NCI-H1092 (cell line): ENCODE measurements at places on chromosomes 16 and 17.

GRCh38 chr17:77489893-77490255, 349.1 kb downstream of the SEC14L1 start:
- no peak for DNase-seq

- no peak for DNase-seq
These were observed 66.9 kb downstream of the CYTH1 start for GRCh38 chr17:78715000-78715771.

GRCh38 chr16:30768583-30769181, 6.6 kb downstream of the RNF40 start:
- no peak for DNase-seq

GRCh38 chr17:16980813-16981731, 9.2 kb upstream of the TNFRSF13B start:
- DNase-seq, result no peak

DNA sequence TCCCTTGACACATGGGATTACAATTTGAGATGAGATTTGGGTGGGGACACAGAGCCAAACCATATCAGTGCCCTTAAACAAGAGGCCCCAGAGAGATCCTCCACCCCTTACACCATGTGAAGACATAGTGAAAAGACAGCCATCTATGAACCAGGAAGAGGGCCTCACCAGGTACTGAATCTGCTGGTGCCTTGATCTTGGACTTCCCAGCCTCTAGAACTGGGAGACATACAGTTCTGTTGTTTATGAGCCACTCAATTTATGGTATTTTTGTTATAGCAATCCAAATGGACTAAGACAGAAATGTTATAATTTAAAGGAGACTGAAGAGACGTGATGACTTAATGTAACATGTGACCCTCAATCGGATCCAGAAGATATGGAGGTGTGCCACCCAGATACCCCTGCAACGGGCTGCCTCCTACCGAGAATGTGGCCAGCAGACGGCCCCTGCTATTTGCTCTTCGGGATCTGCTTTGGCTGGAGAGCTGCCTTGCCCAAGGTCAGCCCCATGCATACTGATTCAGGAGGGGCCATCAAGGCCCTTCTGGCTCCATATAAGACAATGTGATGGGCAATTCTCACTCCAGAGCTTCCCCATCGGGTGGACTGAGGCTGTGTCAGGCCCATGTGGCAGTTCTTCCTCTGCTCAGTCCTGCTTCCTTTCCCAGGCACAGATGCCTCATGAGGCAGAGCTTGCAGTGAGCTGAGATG, 80.6 kb downstream of the NETO2 start:
- DNase-seq, result no peak

- no peak for DNase-seq
These were observed 262.4 kb upstream of the PSMD7 start for GRCh38 chr16:74034200-74034599.

- DNase-seq, result peak; percentile 73
These were observed 90.6 kb upstream of the CDH5 start for GRCh38 chr16:66275775-66276428.

- no peak for DNase-seq
These were observed 10.4 kb upstream of the GJD3 start for GRCh38 chr17:40374821-40375498.

DNA sequence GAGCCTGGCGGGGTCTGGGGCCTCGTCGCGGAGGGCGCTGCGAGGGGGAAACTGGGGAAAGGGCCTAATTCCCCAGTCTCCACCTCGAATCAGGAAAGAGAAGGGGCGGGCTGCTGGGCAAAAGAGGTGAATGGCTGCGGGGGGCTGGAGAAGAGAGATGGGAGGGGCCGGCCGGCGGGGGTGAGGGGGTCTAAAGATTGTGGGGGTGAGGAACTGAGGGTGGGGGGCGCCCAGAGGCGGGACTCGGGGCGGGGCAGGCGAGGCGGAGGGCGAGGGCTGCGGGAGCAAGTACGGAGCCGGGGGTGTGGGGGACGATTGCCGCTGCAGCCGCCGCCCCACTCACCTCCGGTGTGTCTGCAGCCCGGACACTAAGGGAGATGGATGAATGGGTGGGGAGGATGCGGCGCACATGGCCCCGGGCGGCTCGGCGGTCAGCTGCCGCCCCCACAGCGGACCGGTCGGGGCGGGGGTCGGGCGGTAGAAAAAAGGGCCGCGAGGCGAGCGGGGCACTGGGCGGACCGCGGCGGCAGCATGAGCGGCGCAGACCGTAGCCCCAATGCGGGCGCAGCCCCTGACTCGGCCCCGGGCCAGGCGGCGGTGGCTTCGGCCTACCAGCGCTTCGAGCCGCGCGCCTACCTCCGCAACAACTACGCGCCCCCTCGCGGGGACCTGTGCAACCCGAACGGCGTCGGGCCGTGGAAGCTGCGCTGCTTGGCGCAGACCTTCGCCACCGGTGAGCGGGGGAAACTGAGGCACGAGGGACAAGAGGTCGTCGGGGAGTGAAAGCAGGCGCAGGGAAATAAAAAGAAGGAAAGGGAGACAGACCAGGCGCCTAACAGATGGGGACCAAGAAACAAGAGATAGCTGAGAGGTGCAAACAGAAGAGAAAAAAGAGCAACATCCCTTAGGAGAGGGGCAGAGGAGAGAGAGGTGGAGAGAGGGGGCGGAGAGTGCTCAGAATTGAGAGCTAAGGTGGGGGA, at the start of gene PNMT:
Gene PNMT (plus strand): TSS at position 509 of the 980 bp plus-strand sequence. CDS start 23 bp downstream, at position 532.
- peak; percentile 66 for DNase-seq

DNA sequence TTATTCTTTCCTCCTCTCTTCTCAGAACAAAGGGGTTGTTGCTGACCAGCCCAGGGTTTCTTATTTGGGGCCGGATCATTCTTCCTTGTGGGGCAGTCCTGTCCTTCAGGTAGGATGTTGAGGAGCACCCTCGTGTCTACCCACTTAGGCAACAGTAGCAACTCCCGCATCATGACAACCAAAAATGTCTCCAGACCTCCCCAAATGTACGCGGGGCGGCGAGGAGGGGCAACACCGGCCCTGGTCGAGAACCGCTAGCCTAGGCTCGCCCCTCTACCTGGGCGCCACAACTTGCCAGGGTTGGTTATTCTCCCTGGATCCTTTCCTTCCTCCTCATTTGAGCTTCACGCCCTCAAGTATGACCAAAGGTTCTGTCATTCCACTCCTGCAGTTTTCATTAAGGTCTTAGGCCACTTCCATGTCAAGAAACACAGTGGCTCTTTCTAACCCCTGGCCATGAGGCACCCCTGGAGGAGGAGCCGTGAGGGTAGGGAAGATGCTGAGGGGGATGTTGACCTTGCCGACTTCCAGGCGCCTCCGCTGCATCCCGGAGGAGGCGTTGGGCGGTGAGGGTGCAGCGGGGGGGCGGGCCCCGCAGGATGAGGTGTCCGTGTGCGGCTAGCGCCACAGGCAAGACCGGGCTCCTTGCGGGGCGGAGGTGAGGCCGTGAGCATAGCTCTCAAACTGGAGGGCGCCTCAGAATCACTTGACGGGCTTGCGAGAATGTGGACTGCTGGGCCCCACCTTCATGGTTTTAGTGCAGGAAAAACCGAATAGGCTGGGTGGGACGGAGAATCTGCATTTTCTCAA, 712 bp upstream of the SPECC1 start:
- no peak for DNase-seq

- no peak for DNase-seq
These were observed 8.1 kb downstream of the CIBAR2 start for GRCh38 chr16:85104147-85104546.

DNA sequence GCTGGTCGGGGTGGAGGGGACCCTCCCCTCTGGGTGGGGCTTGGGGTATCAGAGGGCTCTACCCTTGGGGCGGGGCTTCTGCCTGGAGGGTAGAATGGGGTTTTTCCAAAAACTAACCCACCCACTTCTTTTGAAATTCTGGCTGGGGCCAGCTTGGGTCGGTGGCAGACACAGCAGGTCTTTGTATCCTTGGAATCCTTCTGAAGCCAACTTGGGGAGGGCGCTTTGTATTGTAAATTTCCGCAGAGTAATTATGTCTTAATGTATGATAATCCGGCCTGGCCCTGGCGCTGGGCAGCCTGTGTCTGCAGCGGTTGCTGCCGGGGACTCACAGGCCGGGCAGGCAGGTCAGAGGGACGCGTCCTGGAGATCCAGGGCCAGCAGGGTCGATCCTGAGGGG, 33.9 kb upstream of the GSE1 start:
- no peak for DNase-seq

DNA sequence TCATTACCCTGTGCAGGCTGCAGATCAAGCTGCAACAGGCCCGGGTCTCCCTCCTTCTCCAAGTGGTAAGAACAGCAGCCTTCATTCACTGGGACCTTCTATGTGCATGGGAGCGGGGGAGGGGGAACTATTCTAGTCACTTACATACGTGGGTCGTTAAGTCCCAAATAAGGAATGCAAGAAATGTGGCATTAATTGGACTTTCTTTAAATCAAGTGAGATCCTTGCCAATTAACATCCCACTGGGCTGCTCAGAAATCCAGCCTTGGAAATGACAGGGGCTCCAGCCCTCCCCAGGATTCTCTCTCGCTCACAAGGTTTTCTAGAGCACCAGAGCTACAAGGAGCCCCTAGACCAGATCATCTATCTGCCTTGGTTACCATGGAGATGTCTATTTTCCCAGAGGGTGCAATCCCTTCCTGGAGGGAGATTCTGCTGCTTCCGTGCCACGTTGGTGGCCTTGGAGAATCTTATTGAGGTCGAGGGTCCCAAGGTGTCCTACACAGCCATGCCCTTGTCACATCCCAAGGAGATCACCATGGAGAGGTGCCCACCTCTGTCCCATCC, 5.2 kb upstream of the EIF1 start:
- no peak for DNase-seq

DNA sequence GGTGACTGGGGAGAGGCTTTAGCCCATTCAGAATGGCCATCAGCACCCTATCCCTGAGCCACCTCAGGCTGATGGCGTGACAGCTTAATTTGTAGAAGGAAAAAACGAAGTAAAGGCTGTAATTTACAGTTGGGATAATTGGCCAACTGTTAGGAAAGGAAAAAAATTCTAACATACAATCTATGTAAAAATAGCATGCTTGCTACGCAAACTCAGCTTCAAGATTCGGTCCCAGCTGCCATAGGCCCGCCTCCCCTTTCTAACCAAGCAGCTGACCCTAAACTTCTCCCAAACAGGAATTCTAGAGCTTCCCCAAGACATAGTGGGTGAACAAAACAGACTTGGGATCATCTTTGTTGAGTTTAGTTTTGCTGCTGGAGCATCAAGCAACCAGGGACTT, 4.9 kb downstream of the SEZ6 start:
- DNase-seq, result no peak

GRCh38 chr17:47871048-47871447, 20.1 kb upstream of the SP6 start:
- DNase-seq, result no peak

DNA sequence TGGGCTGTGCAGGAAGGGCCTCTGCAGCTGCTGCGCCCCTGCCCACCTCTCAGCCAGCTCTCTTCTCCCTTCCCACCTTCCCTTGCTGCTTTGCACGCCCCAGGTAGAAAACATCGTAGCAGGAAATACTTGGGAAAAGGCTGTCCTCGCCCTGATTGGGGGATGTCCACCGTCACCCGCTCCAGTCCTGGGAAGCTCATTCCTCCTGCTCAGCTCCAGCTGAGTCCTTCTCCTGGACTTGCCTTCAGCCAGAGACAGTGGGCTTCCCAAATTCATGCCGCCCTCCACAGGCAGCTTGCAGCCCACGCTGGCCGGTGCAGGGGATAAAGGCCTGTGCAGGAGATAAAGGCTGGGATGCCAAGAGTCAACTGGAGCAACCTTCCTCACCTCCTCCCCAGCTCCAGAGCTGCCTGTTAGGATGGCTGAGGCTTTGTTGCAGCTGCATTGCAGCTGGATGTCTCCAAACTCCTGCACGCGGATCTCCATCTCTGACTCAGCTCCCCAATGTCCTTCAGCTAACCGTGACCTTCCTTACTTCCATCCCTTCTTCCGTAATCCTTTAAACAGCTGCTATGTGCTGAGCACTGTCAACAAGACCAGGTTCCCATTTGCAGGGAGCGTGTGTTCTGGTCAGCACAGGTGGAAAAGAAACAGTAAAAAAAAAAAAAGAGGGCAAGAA, 402.0 kb upstream of the TNRC6C start:
- peak; percentile 33 for DNase-seq

DNA sequence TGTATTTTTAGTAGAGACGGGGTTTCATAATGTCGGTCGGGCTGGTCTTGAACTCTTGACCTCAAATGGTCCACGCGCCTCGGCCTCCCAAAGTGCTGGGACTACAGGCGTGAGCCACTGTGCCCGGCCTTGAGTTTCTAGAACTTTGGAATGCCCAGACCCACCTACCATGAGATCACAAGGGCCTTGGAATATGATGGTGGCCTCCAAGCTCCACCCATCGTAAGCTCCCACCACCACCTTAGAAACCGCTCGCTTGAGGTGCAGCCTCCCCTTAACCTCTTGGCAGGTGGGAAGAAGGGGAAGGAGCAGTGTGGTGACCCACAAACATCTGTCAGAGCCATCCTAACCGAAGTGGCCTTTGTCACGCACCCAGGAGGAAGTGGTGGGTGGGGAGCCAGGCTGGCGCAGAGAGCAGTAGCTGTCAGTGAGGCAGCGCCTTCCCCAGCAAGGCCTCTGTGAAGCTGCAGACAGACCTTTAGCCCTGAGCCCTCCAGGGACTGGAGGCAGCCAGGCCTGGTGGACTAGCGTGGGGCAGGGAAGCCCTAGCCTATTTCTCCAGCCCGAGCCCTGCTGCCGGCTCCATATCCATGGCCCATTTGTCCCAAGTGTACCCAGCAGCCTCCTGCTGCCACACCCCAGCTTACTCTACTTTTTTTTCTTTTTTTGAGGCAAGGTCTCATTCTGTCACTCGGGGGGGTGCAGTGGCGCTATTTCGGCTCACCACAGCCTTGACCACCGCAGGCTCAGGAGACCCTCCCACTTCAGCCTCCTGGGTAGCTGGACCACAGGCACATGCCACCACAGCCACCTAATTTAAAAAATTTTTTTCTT, 13.1 kb upstream of the SEPHS2 start:
- no peak for DNase-seq

- DNase-seq, result no peak
These were observed 16.1 kb upstream of the ARHGAP44 start for GRCh38 chr17:12773153-12773552.

- no peak for DNase-seq
These were observed 709.1 kb downstream of the CDH11 start for GRCh38 chr16:64412578-64413280.

DNA sequence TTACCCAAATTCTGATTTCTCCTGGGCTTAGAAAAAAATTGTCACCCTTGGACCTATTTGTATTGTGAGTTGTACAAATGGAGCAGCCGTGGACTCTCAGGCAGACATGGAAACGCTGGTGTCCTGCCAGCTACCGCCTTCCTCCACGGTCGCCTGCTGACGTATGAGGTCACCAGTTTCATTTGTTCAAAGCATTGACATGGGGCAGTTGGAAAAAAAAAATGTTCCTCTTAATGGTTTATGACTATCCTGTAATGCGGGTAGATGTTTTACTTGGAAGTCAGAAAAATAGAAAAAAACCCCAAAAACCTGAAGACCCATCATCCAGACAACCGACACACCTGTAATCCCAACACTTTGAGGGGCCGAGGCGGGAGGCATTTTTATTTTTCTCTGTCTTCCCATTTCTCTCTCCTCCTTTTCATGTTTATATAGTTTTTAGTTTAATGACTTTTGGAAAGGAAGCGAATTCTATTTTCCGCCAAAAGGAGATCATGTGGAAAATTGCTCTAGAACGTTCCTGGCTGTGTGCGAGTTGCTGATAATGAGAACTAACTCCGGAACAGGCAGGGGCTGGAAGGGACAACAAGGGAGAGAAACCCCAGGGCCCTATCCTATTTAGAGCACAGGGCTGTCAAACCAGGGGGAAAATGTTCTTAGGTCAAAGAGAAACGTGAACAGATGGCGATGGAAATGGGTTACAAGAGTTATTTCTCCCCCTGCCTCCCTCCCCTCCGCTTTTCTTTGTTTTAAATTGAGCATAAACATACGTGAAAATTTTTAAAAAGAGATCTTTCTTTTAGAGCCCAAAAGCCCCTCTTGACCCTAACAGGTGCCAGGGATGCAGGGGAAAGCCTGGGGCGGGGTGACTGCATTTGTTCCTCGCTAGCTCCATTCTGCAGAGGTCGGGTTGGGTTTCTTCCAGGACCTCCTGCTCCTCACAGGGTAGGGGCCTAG, 13.7 kb downstream of the DNAH17 start:
- no peak for DNase-seq
